Forelimb muscle (tissue), 1 donor: ENCODE measurements at places on chromosomes 7 and 10.

DNA sequence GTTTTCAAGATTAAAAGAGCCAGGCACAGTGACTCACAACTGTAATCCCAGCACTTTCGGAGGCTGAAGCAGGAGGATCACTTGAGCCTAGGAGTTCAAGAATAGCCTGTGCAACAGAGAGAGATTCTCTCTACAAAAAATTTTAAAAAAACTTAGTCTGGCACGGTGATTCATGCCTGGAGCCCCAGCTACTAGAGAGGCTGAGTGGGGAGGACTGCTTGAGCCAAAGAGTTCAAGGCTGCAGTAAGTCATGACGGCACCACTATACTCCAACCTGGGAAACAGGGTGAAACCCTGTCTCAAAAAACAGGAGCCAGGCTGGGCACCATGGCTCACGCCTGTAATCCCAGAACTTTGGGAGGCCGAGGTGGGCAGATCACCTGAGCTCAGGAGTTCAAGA is 86.6 kb upstream of the KCTD7 start:
- DNase-seq = no peak

- DNase-seq = no peak
Measured at GRCh38 chr10:96930469-96930868, 98.4 kb downstream of the LCOR start.

DNA sequence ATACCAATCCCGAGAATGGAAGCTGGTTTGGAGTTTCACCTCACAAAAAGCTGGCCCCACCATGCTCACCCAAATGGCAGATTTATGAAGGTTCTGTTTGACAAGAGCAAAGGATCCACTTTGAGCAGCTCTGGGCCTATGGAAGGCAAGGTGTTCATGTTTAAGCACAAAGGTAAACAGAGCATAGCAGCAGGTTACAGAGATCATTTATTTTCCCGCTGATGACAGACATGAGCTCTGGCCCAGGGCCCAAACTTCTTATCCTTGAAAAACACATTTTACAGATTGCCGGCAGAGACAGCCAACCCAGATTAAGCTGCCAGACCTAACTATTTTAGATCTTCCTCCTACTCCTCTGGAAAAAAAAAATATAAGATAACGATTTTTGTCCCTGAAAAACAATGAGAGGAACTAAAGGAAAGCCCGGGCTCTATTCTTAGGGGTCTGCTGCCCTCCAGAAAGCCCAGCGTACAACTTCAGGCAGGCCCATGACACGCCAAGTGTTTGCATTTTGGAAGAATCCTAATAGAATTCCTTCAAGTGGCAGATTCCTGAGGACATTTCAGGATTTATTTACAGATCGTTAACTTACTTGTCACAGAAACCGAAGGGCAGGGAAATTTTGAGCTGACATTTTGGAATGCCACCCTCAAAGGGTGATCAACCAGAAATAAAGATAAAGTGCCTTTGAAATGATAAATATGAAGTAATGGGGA is 40.0 kb downstream of the SYPL1 start:
- DNase-seq = no peak

DNA sequence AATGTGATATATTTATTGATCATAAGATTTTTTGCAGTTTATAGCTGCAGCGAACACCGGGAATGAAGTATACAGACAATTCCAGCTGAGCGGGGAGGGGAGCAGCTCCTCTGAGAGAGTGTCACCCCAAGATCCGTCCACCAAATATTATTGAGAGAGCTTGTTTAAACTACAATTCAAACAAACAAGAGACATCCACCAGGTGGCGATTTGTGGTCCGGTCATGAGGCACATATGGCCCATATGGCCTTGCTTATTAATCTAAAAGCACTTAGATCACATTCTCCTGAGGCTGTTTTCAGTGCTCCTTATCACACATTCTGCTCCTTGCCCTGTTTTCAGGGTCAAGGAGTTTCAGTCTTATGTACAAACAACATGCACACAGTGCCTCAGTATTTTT is 83.1 kb downstream of the THSD7A start:
- no peak for DNase-seq

DNA sequence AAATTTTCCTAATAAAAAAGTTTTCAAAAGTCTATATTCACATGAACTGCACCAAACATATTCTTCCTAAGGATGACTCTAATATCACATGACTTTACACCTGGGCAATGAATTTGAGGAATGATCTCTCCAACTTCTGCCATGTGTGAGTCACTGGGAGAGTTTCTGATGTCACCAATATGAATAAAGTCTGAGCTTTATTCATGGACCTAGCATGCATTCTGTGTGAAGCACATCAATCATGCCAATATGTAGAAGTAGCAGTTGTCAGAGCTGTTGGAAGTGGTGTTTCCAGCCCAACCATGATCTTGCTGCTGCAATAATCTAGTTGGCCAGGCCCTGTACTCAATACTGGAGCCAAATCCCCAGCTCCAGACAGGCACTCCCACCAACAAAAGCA is 91.7 kb upstream of the IFRD1 start:
- DNase-seq = no peak

DNA sequence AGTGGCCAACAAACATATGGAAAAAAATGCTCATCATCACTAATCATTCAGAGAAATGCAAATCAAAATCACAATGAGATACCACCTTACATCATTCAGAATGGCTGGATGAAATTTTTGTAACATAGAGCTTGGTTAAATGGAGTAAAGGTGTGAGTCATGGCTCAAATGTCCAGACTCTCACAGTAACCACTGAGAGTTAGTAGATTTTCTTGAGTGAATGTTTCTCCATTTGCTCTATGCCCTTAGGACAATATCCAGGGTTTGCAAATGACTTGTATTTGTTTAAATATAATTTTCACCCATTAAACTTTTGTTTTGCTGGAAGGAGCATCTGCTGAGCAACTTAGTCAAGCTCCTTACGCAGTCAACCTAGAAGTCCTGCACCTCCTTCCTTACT is 967.2 kb downstream of the XPNPEP1 start:
- no peak for DNase-seq

DNA sequence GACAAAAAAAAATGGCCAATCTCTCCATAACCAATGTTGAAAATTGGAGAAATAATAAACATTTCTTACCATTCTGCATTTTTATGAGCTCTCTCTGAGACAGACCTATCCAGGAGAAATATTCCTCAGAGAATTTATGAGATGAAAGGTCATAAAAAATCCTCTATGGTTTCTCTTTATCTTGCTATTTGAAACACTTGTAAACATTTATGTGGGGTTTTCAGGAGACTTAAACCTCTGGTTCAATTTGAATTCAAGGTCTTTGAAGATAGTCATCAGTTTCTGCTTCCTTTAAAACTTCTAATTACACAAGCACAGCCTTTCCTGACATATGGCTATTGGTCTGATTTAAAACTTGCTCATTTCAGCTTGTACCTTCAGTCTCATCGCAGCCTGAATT is 78.5 kb upstream of the APBB1IP start:
- no peak for DNase-seq

DNA sequence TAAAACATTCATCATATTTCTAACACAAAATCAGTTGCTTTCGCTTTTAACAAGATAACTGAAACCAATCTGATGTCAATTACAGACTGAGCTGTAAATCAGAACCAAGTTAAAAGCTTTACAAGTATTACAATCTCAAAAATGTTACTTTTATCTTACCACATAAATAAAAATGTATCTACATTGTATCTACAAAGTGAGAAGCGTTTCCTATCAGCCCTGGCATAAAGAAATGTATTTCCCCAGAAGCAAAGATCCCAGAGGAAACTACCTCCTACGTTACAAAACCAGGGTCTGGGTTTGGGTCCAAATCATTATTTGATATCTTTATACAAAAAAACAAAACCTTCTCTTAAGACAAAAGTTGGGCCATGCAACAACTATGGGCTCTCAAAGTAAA is 2.6 kb downstream of the SMURF1 start:
- no peak for DNase-seq

DNA sequence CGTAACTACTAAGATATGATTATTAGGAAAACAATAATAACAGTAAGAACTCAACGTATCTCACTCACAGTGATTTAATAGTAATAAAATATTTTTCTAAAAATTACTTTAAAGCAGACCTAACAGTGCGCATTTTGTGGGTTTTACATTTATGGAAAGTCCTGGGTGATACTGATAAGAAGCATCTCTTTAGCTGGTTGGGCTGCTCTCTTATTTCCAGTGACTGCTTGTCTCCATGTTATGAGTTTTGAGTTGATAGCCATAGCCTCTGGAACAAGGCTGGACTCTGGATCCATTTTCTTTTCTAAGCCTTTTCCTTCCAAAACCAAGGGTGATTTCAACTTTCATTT is 29.5 kb upstream of the INHBA start:
- no peak for DNase-seq
